Calu3 (cell line): ENCODE measurements at places on chromosomes 7 and 10. TPM values are rescaled to one million over a fixed set of nuclear protein-coding genes. Genes with fewer than 3 reads are reported as not detected.
A peak's percentile ranks its signal among the peaks of the same experiment; 100 is the strongest.

DNA sequence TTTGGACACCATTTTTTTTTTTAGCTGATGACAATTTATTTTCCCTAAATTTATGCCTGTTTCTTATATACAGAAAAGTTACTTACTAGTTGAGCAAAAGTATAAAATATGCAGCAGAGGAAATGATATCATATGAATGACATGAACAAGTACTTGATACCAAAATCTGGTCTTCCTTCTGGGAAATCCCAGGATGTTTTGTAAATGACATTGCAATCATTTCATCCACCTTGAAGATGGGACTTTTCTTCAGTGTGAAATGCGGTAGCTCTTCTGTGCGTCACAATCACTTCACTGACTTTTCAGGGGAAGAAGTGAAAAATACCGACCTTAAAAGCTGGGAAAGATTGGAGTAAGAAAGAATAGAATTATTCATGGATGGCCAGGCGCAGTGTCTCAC, 23.8 kb downstream of the C1QL3 start:
- DNase-seq, result no peak

- no peak for DNase-seq
These were observed 23.7 kb downstream of the PARP12 start for GRCh38 chr7:140039066-140039465.

GRCh38 chr10:123561141-123561440, 105.1 kb upstream of the GPR26 start:
- no peak for DNase-seq

GRCh38 chr7:140610204-140611165, 30.1 kb downstream of the DENND2A start:
- no peak for DNase-seq

GRCh38 chr7:94130716-94131115, 126.6 kb upstream of the BET1 start:
- no peak for DNase-seq

GRCh38 chr7:69622960-69623359, 24.7 kb downstream of the AUTS2 start:
- DNase-seq, result no peak

The ANKIB1 gene
- 41.7 and 49.6 TPM in 2 replicates for total RNA-seq

DNA sequence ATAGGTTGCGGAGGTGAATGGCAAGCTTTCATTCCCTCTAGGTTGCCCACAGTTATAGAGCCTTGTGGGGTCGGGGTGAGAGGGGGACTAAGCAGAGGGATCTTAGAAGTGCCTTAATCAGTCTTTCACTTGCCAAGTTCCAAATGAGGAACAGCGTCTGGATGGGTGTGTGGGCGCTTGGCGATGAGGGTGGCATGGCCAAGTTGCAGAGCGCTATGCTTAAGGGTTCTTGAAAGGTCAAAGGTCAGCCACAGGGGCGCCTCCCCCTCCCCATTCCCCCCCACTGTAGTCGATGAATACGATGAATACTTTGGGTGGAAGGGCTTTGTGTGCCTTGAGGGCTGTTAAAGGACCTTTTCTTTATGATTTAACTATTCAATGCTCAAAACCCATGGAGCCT, 185.0 kb downstream of the TCF7L2 start:
- no peak for DNase-seq

GRCh38 chr7:134755422-134756022, 23.9 kb upstream of the CALD1 start:
- DNase-seq, result peak; percentile 36

GRCh38 chr10:1551636-1552338, 185.5 kb downstream of the ADARB2 start:
- DNase-seq, result no peak

DNA sequence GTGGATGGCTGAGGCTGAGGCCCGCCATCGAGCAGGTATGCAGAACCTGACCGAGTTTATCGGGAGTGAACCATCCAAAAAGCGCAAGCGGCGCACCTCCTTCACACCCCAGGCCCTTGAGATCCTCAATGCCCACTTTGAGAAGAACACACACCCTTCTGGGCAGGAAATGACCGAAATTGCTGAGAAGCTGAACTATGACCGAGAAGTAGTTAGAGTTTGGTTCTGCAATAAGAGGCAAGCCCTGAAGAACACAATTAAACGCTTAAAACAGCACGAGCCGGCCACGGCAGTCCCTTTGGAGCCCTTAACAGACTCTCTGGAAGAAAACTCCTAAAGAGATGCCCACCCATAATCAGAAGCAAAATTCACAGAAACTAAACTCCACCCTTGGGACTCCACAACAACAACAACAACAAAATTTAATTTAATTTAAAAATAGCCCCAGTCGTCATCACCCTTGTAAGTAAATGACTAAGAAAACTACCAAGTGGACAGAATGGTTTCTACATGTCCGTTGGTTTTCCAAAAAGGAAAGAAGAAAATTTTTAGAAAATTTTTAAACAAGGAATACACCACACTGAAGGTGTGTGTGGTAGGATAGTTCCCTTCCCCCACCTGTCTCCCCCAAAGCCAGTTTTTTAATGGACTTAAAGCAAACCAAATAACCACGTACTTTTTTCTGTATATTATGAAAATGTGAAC, 101.7 kb upstream of the YAE1 start:
- DNase-seq, result no peak

The AZGP1 gene
- 15.4 and 25.6 TPM in 2 replicates for total RNA-seq

- no peak for DNase-seq
These were observed 13.4 kb downstream of the SLC29A4 start for GRCh38 chr7:5296015-5296610.

The ARHGAP22 gene
- total RNA-seq, result 1.0 and 1.6 TPM in 2 replicates

- peak; percentile 71 for DNase-seq
These were observed 47.1 kb upstream of the UCN3 start for GRCh38 chr10:5317547-5318107.

DNA sequence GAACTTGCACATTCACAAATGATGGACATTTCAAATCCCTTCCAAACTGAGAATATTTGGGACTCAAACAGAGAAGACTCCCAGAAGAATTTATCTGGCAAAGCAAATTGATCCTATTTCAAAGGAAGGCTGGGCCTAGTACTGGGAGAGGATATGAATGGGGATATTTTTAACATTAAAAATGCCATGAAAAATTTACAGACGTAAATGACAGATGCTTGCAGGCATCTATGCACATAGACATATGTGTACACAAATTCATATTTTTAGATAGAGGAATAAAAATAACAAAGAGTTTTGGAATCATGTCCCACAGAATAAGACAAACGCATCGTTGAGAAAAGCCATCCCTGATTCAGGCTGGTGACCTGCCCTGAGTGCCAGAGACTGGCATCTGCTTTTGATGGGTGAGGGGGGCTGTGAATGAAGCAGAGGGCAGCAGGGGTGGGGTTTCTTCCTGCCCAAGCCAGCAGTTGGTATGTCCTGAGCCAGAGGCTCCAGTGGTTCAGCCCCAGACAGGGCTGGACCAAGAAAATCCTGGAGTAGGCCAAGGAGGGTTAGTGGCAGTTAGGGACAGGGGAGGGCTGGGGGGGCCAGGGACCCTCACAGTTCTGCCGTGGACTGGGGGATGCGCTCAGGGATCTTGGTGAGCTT, 138.5 kb downstream of the SLIT1 start:
- DNase-seq, result no peak

GRCh38 chr10:48683868-48684267, 805 bp upstream of the WDFY4 start:
- no peak for DNase-seq

DNA sequence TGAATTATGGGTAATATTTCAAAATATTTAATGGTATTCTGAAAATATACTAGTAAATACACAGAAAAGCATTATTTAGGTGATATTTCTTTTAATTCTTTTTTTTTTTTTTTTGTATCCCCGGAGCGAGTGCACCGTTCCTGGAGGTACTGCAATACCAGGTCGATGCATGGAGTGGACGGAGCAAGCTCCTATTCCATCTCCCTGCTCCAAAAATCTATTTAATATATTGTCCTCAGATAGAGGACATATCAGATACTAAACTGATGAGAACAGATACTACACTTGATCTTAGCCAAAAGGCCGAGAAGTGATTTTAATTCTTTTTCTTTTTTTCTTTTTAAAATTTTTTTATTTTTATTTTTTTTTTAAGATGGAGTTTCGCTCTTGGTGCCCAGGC, 10.8 kb downstream of the BTRC start:
- DNase-seq, result no peak

The PTPRE gene
- total RNA-seq, result 5.9 and 7.6 TPM in 2 replicates

The COBL gene
- 48.1 and 49.9 TPM in 2 replicates for total RNA-seq

The NEURL1 gene
- total RNA-seq, result 0.22 TPM in 1 of 2 replicates, not detected in the other

DNA sequence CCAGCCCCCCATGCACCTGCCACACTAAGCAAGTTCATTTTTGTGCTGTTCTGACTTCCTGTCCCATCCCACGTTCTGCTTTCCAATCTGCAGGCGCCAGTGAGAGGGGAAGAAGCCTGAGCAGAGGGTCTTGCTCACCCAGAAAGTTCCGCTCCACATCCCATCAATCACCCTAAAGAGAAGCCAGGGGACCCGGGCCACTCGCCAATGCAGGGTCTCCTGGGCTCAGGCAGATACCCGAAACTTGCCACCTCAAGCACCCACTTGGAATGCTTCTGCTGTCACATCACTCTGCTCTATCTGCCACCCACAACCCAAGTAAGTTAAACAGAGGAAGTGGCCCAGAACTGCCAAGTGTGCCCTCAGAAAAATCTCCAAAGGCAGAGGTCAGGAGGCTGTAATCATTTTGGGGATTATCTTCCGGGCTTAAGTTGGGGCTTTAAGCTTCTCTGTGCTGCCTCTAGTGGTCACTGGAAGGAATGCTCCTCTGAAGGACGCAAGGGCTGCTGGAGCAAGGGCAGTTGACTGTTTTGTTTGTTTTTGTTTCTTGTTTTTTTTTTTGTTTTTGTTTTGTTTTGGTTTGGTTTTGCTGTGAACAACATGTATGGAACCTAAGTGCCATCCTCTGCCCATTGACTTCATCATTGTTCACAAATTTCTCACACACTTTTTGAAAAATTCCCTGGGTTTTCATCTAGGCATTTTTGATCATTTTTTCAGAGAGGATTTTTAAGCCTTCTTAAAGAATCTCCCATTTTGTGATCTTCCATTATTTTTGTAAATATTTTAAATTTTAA, 25.5 kb downstream of the PRR15 start:
- DNase-seq, result peak; percentile 69

- DNase-seq, result no peak
These were observed 24.9 kb downstream of the ZNRF2 start for GRCh38 chr7:30309302-30309701.

DNA sequence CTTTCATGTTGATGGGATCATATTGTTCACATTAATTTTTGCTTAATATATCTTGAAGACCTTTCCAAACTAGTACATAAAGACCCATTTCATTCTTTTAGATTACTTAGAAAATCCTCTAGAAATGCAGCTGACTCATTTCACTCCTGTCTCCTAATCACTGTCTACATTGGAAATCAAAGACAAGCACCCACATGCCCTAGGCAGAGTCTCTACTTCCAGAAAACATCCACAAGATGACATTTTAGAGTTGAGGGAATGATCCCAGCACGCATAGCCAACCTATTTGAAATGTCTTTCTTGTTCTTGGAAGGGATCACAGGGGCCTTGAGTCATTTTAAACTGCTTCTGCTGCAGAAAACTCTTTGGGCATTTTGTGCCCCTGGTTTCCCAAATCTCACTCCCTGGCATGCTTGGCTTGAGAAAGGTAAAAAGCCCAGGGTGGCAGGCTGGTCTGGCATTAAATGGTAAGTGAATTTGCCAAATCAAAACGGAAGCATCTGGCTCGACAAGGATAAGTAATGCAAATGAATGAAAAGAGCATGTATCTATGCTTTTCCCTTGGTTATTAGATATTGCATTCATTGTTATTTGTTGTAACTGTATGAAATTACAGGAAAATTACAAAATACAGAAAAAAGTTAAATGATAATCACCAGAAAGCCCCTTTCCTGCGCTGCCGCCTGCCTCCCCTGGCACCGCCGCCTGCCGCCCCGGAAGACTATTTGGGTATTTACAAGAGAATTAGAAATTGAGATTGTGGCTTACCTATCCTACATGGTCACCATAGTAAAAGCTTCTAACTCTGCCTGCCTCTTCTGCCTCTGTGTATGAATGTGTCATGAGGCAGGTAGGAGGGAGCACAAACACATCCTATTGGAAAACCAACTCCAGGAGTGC, 225.3 kb downstream of the PTEN start:
- no peak for DNase-seq

DNA sequence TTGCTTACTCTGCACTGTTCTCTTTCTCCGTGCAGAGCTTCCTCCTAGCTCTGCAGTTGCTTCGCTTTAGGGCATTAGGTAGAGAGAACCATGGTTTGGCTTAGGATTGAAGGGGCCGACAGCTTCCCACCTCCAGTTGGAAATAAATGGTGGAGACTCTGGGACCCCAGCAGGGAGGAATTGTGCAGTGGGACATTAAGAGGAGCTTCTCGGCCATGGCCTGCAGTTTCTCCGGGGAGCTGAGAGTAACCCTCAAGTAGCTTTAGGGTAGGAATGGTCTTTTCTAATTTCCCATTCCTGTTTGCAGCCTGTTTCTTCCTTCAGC, 1.2 kb downstream of the SUFU start:
- DNase-seq, result no peak

DNA sequence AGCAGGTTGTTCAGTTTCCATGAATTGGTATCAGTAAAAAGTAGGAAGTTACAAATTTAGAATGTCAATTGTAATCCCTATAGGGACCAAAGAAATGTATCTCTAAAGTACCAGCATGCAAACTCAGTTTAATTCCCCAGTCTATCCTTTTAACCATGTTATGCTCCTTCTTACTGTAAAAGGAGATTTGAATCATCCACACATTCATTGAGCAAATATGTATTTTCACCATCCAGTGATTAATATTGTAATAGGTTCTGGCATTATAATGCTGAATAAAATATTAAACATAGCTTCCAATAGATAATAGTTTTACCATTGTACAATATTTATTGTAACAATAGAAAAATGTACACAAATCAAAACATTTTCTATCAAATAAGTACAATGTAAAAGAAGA, 228.2 kb upstream of the SEMA3A start:
- DNase-seq, result no peak
